ENCODE measurements at places on chromosomes 4 and X. TPM values are rescaled to one million over a fixed set of nuclear protein-coding genes. Genes with fewer than 3 reads are reported as not detected.

- no peaks in the 10 kb centered on the region for H3K4me1 ChIP-seq
- no peaks in the 10 kb centered on the region for H3K36me3 ChIP-seq
- no peak overlapping the region for H3K4me3 ChIP-seq
- H3K27me3 ChIP-seq, result peaks cover 4% of the 10 kb centered on the region
- DNase-seq, result no peak
Measured at GRCh38 chrX:131854581-131854980, 168.5 kb upstream of the STK26 start.

- no peaks in the 10 kb centered on the region for H3K27me3 ChIP-seq
- H3K4me3 ChIP-seq, result no peak overlapping the region
- DNase-seq, result no peak
- no peaks in the 10 kb centered on the region for H3K36me3 ChIP-seq
- H3K27ac ChIP-seq, result no peak overlapping the region
Measured at GRCh38 chrX:69161786-69162349, 3.4 kb downstream of the PJA1 start.

The SLITRK2 gene
- total RNA-seq, result 0.40 TPM

GRCh38 chr4:39255266-39255665 lies 72.9 kb downstream of the WDR19 start:
- no peak for DNase-seq
- no peaks in the 10 kb centered on the region for H3K4me1 ChIP-seq
- peaks cover 8% of the 10 kb centered on the region for H3K36me3 ChIP-seq
- H3K4me3 ChIP-seq, result no peak overlapping the region
- no peak overlapping the region for H3K27ac ChIP-seq
- H3K27me3 ChIP-seq, result no peaks in the 10 kb centered on the region

GRCh38 chr4:76342191-76342590 lies 35.7 kb downstream of the STBD1 start:
- no peaks in the 10 kb centered on the region for H3K36me3 ChIP-seq
- no peaks in the 10 kb centered on the region for H3K27me3 ChIP-seq
- no peak overlapping the region for H3K27ac ChIP-seq
- H3K4me3 ChIP-seq, result no peak overlapping the region

The CTPS2 gene
- total RNA-seq, result 18.0 TPM

- no peaks in the 10 kb centered on the region for H3K4me1 ChIP-seq
- no peak overlapping the region for H3K27ac ChIP-seq
- DNase-seq, result peak; percentile 6
- H3K27me3 ChIP-seq, result no peaks in the 10 kb centered on the region
- H3K36me3 ChIP-seq, result no peaks in the 10 kb centered on the region
- H3K4me3 ChIP-seq, result no peak overlapping the region
Measured at GRCh38 chrX:150649096-150649870, 43.9 kb upstream of the MTMR1 start.

GRCh38 chr4:102598762-102599374 lies 97.7 kb downstream of the NFKB1 start:
- no peak for DNase-seq
- H3K4me1 ChIP-seq, result no peaks in the 10 kb centered on the region
- no peak overlapping the region for H3K4me3 ChIP-seq
- H3K27me3 ChIP-seq, result no peaks in the 10 kb centered on the region

DNA sequence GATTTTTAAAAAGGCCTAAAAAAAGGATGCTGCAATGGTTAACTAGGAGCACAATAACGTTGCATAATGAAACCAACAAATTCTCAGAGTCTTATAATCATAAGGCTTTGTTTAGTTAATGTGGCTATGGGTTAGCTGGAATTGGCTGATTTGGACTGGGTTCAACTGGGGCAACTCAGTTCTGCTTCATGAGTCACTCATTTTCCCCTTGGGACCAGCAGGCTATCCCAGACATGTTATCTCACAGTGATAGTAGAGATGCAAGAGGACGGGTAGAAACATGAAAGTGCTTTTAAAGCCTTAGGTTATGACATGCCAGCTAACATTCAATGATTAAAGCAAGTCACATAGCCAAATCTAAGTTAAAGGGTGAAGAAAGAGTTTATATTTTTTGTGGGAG lies 189.2 kb upstream of the GK2 start:
- no peaks in the 10 kb centered on the region for H3K27me3 ChIP-seq
- H3K4me1 ChIP-seq, result no peaks in the 10 kb centered on the region
- no peak for DNase-seq
- no peak overlapping the region for H3K4me3 ChIP-seq
- H3K27ac ChIP-seq, result no peak overlapping the region
- no peaks in the 10 kb centered on the region for H3K36me3 ChIP-seq

- peaks cover 3% of the 10 kb centered on the region for H3K4me1 ChIP-seq
- no peaks in the 10 kb centered on the region for H3K27me3 ChIP-seq
- DNase-seq, result no peak
- H3K4me3 ChIP-seq, result no peak overlapping the region
Measured at GRCh38 chrX:21837056-21837455, 2.4 kb upstream of the MBTPS2 start.

The PITX2 gene
- total RNA-seq, result not detected

GRCh38 chrX:46737041-46737440 lies 21.9 kb downstream of the SLC9A7 start:
- H3K27ac ChIP-seq, result no peak overlapping the region
- H3K36me3 ChIP-seq, result no peaks in the 10 kb centered on the region
- H3K27me3 ChIP-seq, result no peaks in the 10 kb centered on the region
- no peak for DNase-seq
- H3K4me3 ChIP-seq, result no peak overlapping the region
- no peaks in the 10 kb centered on the region for H3K4me1 ChIP-seq

The ARHGAP36 gene
- not detected for total RNA-seq

DNA sequence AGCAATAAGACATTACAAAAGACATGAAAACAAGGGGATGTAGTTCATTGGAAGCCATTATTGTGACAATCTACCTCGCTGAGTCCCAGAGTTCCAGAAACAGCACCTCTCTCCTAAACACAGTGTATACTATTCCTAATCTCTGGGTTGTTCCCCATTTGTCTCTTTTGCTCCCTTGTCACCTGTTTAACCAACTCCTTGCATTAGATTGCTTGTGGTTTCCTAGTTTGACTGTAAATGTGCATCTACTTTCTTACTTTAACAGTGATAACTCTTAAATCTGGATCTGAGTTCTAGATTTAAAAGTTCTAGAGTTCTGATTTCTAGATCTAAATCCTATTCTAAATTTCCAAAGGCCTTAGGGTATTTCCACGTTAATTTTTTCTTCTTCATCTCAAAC lies 71.6 kb upstream of the TET2 start:
- H3K36me3 ChIP-seq, result no peaks in the 10 kb centered on the region

DNA sequence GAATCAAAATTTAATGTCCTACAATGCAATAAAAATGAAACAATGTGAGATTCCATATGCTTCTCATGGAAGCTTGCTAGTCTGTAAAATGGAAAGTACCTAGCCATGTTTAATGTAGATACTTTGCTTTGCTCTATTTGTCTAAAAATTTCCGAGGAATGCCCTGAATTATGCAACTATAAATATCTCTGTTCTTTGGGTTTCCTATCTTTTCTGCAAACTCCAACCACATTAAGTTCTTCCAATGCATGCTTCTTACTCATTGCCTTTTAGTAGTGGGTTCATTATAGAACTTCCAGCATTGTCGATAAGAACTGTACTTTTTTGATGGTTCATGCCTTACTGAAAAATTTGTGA lies 178.3 kb downstream of the RASL11B start:
- H3K4me3 ChIP-seq, result no peak overlapping the region
- no peaks in the 10 kb centered on the region for H3K27me3 ChIP-seq
- H3K36me3 ChIP-seq, result no peaks in the 10 kb centered on the region

The PORCN gene
- 25.3 TPM for total RNA-seq

DNA sequence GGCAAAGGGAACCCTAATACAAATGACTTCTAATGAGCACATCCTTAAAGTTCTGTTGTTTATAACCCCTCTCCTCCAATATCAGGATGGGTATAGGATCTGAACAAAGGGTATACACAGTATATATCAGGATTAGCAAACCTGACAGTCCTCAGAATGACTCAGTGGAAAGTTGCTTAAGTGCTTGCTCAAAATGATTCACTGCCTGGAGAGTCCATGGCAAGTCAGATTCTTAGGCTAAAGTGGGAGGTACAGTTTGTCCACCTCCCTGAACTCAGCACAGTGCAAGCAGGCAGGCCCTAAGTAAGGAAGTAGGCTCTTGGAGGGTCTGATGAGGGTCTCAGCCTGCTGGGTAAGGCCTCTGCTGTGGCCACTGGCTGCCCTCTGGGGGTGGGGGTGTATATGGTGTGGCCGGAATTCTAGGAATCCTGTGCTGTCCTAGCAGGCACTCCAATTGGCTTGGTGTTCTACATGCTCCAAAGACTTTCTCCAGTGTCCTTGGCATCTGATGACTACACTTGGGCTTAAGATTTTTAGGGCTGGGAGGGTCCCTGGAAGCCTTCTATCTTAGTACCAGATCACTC lies 54.3 kb downstream of the CHRDL1 start:
- no peaks in the 10 kb centered on the region for H3K27me3 ChIP-seq
- no peaks in the 10 kb centered on the region for H3K36me3 ChIP-seq
- no peak overlapping the region for H3K27ac ChIP-seq
- no peak for DNase-seq
- no peak overlapping the region for H3K4me3 ChIP-seq

GRCh38 chrX:123753656-123754350 lies 21.0 kb upstream of the THOC2 start:
- no peaks in the 10 kb centered on the region for H3K27me3 ChIP-seq
- no peak overlapping the region for H3K4me3 ChIP-seq
- DNase-seq, result peak; percentile 75

GRCh38 chr4:15144967-15145295 lies 142.7 kb downstream of the CPEB2 start:
- no peaks in the 10 kb centered on the region for H3K27me3 ChIP-seq
- peaks cover 9% of the 10 kb centered on the region for H3K4me1 ChIP-seq
- H3K4me3 ChIP-seq, result no peak overlapping the region
- DNase-seq, result no peak

DNA sequence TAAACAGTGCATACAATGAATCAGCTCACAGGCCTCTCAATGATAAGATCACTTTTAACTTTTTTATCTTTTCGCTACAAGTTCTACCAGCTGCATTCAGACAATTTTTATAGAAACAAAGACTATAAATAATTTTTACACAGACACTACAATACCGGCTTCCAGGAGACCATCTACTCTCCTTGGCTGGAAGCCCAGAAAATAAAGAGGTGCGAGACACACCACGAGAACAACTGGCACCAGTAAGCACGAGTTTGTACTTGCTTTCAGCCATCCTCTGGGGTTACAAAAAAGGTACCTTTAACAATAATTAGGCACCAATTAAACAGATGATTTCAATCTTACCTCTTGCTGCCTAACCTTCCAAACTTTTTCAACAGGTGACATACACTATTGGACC lies 11.2 kb upstream of the PRDX4 start:
- no peak for DNase-seq
- H3K27ac ChIP-seq, result no peak overlapping the region
- H3K27me3 ChIP-seq, result no peaks in the 10 kb centered on the region
- H3K4me3 ChIP-seq, result no peak overlapping the region

- DNase-seq, result no peak
- no peaks in the 10 kb centered on the region for H3K36me3 ChIP-seq
- H3K4me1 ChIP-seq, result no peaks in the 10 kb centered on the region
- no peak overlapping the region for H3K27ac ChIP-seq
- H3K27me3 ChIP-seq, result no peaks in the 10 kb centered on the region
Measured at GRCh38 chrX:21738210-21738949, 19.5 kb downstream of the SMPX start.

- H3K4me1 ChIP-seq, result no peaks in the 10 kb centered on the region
- no peaks in the 10 kb centered on the region for H3K27me3 ChIP-seq
- H3K27ac ChIP-seq, result no peak overlapping the region
Measured at GRCh38 chrX:73182502-73183114, 32.0 kb downstream of the NAP1L2 start.
